ENCODE measurements at places on chromosomes 3 and 15.

DNA sequence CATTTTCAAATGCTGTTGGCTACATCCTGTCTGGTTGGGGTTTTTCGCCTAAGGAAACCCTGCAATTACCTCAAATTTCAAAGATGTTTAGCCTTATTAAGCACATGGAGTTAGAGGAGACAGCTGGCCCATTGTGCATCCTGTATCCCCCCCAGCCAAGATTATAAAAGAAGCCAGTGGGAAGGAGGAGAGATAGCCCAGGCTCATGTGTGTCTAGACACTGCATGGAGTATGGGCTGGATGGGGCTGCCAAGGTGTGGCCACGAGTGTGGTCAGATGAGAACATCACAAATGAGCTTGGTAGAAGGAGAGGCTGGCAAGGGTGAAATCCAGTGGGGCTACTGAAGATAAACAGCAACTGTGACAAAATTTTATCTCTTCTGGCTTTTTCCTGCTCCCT is 270.0 kb upstream of the TBC1D5 start:
- no peak for DNase-seq

DNA sequence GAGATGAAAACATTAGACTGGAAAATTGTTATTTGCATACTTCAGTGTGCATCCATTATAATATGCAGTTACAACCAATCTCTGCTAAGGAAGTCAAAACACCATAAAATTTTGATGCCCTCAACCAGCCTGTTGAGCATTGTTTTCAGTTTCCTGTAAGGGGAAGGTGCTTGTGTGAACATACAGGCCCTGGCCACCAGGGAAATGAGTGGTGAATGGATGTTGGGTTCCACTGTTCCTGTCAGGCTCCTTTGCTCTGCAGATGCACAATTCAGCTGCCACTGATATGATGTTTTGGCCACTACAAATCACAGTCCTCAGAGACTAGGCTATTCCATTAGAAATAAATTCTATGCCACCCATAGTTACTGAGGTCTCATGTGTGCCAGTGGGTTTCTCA is 184.6 kb downstream of the SYNPR start:
- DNase-seq: no peak

DNA sequence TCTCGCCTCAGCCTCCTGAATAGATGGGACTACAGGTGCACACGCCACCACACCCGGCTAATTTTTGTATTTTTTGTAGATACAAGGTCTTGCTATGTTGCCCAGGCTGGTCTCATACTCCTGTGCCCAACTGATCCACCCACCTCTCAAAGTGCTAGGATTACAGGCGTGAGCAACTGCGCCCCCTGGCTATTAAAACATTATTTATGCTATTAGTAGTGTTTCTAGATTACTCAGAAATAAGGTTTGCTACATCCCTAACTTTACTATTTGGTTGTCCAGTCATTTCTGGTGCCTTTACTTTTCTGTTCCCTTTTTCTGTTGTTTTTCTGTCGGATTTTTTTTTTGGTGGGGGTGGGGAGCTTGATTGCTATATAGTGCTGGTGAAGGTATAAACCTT is 393.6 kb upstream of the TPM1 start:
- no peak for DNase-seq

DNA sequence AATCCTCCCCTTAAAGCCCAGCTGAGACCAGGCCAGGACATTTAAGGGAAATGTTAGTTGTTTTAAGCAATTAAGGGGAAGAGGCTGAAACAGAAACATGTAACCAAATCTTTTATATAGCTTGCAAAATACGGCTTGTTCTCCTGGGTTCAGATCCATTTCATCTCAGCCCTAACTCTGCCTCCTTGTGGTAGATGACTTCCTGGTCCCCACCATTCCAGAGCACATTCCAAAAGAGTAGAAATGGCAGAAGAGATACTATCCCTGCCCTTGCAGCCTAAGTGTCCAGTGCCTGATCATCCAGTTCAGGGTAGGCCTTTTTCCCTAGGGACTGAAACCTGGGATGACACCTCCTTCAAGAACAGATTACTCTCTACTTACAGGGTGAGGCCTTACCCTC is 266.2 kb upstream of the VEPH1 start:
- no peak for DNase-seq

- no peak for DNase-seq
Observed at GRCh38 chr15:56719021-56719612, 14.2 kb downstream of the ZNF280D start.

GRCh38 chr3:186782542-186783057 is 777 bp upstream of the EIF4A2 start:
- DNase-seq: no peak

DNA sequence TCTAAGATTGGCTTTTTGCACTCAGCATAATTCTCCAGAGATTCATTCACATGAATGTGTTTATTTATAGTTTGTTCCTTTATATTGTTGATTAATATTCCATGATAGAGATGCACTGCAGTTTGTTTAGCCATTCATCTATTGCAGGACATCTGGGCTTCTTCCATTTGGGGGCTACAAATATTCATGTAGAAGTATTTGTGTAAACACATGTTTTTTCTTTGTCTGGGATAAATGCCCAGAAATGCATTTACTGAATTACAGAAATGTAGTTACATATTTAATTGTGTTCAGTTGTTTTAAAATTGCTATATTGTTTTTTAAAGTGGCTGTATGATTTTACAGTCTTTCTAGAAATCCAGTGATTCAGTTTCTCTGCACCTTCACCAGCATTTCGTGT is 635.0 kb downstream of the ZIC1 start:
- DNase-seq: no peak

DNA sequence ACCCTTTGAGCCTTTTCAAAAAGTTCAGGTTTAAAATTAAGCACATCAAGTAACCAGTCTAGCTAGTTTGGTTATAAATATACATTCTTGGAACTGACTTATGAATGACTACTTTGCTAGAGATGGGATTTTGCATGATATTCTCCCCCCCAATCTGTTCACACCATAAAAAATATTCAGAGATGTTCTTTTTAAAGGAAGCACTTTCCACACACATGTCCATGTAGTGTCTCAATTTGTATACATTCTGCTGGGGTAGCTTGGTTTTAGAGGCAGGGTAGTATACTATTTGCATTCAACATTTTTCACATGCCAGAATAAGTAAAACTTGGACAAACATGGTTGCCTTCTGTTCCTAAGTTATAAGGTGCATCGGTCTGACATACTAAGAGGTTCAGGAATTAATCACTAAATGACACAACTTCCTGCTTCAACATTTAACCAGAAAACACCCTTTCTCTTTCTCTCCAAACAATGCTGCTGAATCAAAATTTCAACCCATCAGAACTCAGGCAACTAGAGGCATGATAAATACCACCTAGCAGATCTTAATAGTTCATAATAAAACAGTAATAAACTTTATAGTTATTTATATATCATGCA is 57.0 kb downstream of the SUMF1 start:
- no peak for DNase-seq

DNA sequence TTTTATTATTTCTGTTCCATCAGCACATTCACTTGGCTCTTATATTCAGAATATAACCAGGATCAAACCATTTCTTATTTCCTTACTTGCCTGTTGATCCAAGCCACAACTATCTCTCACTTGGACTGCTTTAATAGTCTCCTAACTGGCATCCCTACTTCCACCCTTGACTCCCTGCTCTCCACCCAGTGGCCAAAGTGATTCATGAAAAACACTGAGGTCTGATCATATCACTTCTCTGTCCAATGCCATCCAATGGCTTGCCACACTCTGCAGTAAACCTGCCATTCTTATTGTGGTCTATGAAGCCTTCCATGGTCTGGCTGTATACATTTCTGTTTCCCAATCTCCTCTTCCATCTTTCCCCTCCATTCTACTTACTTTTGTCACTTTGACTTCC is 576.1 kb downstream of the PDCD6IP start:
- no peak for DNase-seq

- no peak for DNase-seq
Observed at GRCh38 chr3:124019291-124019690, 27.4 kb upstream of the ROPN1 start.

DNA sequence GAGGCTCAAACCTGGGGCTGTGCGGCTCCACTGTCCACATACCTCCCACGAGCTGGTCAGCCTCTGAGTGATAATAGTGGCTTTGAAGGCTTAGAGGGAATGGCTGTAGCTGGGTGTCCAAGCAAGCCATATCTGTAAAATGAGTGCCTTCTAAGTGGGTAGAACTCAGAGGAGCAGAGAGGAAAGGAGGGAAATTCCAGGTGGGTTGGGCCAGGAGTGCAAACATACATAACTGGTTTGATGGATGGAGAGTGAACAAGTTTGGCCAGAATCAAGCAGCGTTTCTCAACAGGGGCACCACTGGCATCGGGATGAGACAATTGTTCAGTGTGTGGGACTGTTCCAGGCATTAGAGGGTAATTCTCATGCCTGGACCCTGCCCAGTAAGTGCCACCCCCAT is 91.1 kb downstream of the ASB7 start:
- no peak for DNase-seq
